Activated T-helper 1 cell treated with anti-CD3 and anti-CD28 coated beads, Interleukin-2, amount 50 U/mL, for 16 hours (primary cell): ENCODE measurements at places on chromosomes 1 and 21.

- no peak for DNase-seq
Observed at GRCh38 chr1:109255097-109255651, 5.8 kb downstream of the CELSR2 start.

- DNase-seq = peak; percentile 17
Observed at GRCh38 chr21:31354604-31355443, 10.8 kb upstream of the TIAM1 start.

- DNase-seq = no peak
Observed at GRCh38 chr1:116949213-116949985, 39.7 kb downstream of the PTGFRN start.

DNA sequence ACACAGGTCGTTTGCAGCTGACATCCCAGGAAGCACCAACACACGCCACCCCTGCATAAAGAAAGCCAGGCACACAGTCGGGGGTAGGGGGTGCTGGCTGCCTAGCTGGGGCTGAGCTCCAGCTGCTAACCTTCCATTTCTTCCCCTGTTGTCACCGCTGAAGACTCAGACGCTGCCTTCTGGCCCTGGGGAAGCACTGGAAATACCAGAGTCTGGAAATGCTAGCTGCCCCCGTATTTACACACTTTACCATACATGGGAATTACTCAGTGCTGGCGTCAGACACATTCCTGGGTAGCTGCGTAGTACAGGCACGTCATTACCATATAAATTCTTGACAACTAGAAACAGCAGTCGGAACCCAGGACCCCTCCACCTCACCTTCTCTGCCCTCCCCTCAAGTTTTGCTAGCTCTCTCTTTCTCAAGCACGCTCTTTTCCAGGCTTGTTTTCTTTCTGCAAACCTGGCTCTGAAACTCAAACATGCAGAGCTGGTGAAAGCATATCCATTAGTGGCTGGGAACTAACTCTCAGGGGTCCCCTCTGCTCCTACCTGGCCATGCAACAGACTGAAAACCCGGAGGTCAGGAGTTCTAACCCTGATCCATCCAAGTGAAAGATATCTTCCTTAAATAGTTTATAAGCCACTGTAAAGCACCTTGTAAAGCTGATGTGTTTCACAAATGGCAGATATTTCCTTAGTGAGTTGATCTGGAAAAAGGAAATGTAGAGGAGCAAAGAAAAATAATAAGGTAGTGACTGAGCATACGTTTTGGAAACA lies 3.3 kb downstream of the CSRP1 start:
- no peak for DNase-seq

- DNase-seq = no peak
Observed at GRCh38 chr1:66371233-66372005, 162.5 kb upstream of the SGIP1 start.

- no peak for DNase-seq
Observed at GRCh38 chr1:162292422-162292849, 84.2 kb downstream of the SPATA46 start.

DNA sequence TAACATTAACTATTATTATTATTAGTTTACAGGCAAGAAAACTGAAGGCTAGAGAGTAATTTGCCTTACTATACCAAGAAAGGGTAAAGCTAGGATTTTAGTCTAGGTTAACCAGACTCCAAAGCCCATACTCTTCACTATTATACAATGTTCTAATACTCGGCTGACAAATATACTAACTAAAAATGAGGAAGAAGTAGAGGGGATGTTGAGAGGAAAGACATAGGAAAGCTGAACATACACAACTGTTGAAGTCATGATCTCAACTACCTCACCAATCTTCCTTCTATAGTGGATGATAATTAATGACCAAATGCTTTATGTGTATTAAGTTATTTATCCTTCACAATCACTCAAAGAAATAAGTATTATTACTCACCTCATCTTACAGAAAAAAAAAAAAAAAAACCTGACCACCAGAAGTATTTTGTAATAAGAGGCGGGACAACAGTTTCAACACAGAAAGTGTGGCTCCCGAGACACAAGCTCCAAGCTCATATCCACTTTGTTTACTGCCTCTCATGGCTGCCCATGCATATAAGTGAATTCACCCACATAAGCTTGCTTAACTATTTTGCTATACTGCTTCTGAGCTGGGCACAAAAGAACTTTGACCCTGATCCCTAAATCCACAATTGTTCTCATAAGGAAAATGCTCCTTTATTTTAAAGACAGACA lies 78.0 kb downstream of the USP1 start:
- no peak for DNase-seq
